ENCODE measurements at places on chromosomes 3 and 15.

DNA sequence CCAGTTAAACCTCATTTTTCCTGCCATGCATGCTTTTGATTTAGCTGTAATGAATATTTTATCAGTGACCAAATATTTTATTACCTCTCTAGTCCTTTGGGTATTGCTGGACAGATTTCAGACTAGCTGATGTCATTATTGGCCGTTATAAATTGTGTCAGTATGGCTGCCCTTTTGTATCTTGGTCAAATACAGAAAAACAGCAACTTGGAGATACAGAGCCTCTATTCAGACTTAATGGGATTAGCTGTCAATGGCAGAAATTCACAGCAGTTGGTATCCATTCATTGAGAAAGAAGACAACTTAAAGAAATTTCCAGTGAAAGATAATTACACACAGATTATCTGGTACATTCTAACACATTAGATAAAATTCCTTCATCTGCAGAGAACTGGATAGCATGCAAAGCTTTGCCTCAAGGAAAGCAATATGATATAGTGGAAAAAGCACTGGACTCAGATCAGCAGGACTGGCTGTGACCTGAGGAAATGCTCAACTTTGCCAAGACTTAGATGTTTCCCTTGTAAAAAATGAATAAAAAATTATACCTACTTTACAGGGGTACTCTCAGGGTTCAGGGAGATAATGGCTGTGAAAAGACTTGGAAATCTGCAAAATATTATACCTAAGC is 20.8 kb downstream of the COL6A6 start:
- no peak for DNase-seq

GRCh38 chr3:8317661-8318649 is 183.7 kb upstream of the LMCD1 start:
- no peak for DNase-seq

GRCh38 chr15:90760661-90761232 is 43.6 kb downstream of the BLM start:
- no peak for DNase-seq

- DNase-seq = no peak
Observed at GRCh38 chr3:39727415-39727814, 82.0 kb upstream of the MYRIP start.

DNA sequence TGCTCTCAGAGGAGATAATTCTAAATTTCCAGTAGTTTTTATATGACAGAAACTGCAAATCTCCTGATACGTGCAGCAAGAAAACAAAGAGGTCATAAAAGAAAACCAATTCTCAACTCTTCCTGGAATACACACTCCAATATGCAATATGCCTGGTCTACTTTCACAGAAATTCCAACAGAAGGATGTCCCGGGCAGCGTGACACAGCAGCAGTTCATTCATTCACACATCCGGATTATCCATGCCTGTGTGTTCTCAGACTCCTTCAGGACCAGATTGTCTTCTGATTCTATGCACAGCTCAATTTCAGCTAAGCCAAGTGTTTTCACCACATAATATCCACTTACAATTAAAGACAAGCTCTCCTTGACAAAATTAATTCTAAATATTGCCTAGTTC is 64.3 kb downstream of the FBN1 start:
- no peak for DNase-seq

DNA sequence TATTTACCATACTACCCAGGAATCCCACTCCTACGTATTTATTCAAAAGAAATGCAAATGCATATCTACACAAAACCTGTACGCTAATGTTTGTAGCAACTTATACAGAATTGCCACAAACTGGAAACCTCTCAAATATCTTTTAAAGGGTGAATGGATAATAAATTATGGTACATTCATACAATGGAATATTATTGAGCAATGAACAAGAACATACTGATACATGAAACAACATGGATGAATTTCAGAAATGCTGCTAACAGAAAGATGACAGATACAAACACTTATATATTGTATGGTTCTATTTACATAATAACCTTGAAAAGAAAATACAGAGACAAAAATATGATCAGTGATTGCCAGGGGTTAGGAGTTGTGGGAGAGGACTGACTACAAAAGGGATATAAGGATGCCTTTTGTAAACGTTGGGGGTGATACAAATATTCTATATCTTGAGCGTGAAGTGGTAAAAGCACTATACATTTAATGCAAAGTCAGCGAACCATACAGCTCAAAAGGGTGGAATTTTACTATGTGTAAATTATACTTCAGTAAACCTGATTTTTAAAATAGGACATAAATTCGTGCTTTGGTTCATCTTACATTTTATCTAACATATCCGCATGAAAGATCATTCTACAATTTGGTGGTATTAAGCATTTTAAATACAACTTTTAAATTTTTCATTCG is 55.0 kb upstream of the FOXB1 start:
- no peak for DNase-seq

DNA sequence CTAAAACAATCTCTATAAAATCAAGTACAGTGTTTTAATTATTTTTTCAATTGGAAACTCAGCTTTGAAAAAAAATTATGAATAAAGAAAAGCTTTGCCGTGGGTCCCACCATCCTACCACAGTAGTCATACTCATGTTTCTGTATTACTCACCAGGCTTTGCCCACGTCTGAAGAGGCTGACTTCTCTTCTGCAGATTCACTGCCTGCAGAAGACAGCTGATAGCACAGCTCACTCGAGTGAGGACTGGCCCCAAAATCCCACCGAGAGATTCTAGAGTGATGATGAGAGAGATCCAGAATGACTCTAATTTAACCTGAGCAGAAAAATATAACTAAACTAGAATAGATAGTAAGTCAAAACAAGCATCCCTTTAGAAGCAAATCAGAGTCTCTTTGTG is 11.9 kb downstream of the C2CD4B start:
- DNase-seq = no peak

- DNase-seq = no peak
Observed at GRCh38 chr3:119695480-119695879, 7.3 kb upstream of the CFAP91 start.

DNA sequence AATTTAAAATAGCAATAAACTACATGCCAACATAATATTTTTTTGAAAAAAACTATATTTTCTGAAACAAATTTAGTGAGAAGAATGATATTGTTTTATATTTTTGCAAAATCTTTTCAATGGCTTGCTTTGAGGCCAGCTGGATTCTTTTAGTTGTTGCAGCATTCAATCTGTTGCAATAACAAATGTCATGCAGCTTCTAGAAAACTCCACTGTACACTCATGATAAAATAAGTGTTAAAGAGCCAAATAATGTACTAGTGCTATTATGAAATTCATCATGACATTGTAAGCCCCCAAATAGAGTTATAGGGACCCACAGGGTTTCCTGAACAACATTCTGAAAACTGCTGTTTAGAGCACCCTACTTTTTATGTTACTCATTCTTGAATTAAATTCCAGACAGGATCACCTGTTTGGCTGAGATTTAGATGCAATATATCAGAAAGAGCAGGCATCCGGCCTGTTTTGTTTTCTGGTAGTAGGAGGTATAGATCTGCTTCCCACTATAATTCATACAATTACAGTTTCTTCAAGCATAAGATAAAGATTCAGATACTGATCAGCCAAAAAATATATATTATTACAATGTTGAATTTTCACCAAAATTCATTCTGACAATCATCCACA is 703.0 kb upstream of the ZNF385D start:
- DNase-seq = no peak

DNA sequence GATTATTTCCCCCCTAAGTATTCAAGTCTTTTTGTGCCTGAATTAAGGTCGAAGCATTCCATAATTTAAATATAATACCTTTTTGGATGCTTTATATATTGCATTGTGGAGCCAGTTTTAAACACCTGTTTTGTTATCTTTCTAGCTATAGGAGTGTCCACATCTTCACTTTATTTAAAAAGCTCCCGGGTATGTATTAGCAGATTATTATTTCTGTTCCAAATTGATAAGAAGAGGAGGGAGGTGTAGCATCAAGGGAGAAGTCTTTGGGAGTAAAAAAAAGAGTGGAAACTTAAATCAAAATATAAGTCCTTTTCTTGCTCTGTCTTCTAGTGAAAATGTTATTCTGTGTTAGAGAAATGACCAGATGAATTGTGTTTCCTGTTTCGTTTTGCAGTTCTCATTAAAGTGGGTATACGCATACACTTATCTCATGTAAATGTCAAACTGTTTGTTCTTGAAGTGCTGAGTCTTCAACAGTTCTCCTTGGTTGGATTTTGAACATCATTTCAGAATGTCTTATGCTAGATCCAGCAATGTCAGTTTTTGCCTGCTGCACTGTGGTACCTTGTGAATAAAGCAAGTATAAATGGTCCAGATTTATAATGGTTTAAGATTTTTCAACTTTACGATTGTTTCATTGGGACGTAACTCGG is 105.8 kb downstream of the FNDC3B start:
- no peak for DNase-seq

- DNase-seq = no peak
Observed at GRCh38 chr15:22948056-22948455, 32.1 kb downstream of the CYFIP1 start.

DNA sequence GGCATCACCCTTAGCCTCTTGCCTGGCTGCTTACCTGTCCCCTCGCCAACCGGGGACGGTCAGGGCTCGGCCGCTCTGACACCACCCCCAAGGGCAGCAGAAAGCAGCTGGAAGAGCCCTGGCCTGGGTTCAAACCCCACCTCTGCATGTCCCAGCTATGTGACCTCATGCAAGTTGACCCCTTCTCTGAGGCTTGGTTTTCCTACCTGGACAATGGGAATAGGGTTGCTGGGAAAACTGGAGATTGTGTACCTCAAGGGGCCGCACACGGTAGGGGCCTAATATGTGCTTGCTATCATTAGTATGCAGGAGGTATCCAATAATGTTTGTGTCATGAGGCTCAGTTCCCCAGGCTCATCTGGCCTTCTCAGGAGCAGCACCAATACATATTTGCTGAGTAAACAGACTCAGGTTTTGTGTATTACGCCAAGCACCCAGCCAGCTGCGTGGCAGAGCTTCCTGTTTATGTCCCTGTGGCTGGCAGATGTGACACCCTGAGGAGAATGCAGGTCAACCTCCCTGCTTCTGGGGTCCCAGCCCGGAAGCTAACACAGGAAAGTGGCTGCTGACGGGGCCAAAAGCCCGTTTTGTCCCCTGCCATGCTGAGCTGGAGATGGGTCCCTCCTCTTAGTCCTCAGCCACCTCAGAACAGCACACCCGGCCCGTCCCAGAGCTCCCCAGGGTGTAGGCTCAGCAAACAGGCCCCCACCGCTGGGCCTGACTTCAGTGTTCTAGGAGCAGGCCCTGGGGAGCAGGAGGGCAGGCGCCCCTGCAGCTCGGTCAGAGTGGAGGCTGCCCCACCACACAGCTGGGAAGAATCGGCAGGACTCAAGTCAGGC is 29.7 kb downstream of the PLXND1 start:
- peak; percentile 63 for DNase-seq

- DNase-seq = no peak
Observed at GRCh38 chr3:194101592-194102432, 34.1 kb upstream of the HES1 start.

DNA sequence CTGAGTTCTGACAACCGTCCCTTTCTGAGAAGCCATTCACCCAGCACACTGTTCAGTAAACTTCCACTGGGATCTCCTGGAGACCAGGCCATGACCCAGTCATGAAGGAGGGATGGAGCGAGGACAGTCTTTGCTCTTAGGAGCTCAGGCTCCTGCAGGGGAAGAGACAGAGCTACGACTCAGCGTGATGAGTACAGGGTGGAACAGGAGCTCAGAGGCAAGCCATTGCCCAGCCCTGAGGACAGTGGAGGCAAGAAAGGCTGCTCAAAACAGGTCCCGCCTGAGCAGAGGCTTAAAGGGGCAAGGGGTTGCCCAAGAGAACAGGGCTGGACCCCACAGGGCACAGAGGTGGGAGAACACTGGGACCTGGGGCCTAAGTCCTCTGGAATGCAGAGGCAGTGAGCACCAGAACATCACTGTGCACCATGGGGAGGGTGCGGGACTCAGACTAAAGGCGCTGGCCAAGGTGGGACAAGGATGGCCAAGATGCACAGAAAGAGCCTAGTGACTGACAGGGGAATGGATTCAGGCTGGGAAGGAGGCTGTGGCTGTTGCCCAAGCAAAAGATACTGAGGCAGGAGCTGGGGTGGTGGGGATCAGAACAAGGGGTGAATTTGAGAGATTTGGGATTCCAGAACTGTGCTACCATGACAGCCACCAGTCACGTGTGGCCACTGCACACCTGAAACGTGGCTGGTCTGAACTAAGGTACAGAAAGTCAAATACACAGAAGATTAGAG is 25.8 kb downstream of the TMEM43 start:
- peak; percentile 8 for DNase-seq

- no peak for DNase-seq
Observed at GRCh38 chr15:42385206-42385979, 26.1 kb downstream of the CAPN3 start.

DNA sequence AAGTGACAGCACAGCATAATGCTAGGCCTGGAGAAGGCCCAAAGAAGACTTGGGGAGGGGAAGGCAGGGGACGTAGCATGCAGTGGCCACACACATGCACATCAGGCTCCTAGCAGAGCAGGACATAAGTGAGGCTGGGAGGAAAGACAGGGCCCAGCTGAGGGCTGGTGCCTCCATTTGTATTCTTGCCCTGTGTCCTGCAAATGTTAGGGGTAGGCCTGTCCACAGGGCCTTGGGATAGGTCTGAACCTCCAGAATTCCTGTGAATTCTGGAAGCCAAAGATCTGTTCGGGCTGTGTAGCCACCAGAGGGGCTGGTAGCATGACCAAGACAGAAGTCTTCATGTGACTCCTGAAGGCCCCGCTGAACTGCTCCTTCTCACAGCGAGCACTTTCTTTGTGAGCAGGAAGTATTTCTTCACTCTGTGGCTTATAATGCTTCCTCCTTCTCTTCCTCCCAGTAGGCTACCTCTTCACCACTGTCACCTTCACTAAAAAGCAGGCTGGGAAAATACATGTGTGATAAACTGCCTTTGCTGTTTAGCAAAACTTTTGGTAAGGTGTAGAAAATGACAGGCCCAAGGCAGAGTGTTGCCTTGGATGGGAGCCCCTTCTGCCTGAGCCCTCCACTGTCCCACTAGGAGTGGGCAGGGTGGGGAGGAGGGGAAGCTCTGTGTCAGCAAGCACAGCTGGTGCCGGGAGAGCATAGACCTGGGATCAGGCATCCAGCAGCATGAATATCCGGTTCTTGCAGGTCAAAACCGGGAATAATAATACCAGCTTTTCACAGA is 8.4 kb downstream of the CERS3 start:
- no peak for DNase-seq

GRCh38 chr3:137724240-137724639 is 39.9 kb upstream of the SOX14 start:
- no peak for DNase-seq

- no peak for DNase-seq
Observed at GRCh38 chr3:62261121-62261520, 112.2 kb downstream of the FEZF2 start.

DNA sequence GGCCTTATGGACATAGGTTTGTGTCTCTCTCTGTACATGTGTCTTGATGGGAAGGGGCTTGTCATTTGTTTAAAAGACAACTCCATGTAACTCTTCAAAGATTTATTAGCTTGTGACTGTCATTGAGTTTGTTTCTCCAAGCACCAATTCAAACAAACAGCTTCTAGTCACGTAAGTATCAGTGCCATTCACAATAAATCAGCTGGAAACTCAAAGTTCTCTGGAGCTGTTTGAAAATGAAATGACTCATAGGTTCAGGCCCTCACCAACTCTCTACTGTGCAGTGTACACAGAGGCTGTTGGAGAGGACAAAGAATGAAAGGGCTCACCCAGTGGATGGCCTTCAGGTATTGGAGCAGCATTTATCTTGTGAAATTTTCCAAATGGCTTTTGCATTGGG is 476.3 kb downstream of the AGBL1 start:
- peak; percentile 26 for DNase-seq

GRCh38 chr3:67647390-67647878 is 7.0 kb downstream of the SUCLG2 start:
- no peak for DNase-seq

- DNase-seq = no peak
Observed at GRCh38 chr15:50083424-50084025, 35.5 kb downstream of the ATP8B4 start.

- no peak for DNase-seq
Observed at GRCh38 chr15:44646460-44646859, 17.0 kb downstream of the SPG11 start.
